ENCODE measurements at places on chromosomes 3 and 15.

DNA sequence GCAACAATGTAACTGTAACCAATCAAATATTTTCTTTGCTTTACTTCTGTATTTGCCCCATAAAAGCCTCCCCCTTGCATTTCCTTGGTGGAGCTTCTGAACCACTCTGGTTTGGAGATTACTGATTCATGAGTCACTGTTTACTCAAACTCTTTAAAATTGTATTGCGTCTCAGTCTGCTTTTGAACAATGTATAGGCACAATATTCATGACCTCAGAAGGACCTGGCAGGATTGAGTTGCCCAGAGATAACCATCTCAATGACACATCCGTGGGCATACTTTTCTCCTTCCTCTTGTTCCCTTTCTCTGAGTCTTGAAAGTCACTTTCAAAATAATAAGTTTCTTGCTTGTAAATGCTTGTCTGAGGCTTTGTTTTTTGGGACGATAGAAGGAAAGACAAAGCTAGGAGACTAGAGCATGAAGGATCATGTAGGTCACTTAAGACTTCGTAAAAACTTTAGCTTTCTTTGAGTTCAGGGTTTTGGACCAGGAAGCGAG, 57.1 kb upstream of the POU1F1 start:
- DNase-seq = no peak

DNA sequence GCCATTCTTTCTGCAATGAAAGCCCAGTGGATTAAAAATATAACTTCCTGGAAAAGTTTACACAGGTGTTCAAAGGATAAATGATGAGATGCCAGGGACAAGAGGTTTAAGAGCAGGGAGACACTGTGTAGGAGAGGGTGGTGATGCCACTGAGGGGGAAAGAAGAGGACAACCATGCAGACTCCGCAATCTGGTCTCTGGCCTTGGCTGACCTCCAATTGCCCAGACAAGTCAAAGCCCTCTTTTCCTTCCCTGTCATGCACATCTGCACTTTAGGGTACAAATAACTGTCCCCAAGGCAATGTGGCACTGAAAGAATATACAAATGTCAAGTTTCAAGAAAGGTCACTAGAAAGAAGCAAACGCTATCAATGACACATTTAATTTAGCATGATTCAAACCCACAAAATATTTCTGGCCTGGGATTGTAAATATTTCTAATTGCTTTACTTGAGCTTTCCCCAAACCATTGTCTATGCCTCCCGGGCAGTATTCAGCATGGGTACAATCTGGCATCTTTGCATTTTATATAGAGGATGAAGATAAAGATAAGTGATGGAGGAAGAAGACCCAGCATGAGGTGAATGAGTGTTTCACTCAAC, 319.4 kb downstream of the PLCL2 start:
- no peak for DNase-seq

DNA sequence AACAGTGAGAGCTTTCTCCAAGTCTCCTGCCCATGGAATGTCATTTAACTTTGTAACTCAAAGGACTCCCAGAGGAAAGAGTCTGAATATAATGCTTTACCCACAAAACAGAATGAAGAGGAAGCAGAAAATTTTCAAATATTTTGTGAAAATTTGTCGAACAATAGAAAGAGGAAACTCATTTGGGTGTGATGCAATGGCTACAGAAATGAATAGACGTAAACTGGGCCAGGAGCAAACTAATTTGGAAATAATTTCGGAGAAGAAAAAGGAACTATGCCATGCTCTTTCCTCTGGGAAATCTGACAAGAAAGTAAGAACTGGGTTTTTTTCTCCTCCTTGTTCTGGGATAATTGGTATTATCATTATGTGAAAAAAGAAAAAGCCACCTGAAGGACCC, 11.2 kb upstream of the SUMF1 start:
- DNase-seq = no peak

DNA sequence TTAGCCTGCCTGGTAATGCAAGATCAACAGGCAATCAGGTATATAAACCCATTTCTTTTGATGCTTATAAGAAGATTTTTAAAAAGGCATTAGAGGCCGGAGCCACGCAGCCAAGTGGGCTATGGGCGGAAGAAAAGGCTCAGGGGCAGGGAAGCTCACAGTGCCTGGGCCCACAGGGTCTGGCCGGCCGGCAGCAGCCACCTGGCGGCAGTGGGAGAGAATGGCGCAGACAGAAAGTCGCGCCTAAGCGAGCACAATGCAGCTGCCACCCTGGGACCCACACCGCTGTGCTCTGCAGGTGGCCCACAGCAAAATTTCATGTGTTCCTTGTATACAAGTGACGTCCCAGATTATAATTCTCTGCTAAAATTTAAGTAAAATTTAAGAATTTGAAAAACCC, 448.6 kb upstream of the RASGRP1 start:
- no peak for DNase-seq

DNA sequence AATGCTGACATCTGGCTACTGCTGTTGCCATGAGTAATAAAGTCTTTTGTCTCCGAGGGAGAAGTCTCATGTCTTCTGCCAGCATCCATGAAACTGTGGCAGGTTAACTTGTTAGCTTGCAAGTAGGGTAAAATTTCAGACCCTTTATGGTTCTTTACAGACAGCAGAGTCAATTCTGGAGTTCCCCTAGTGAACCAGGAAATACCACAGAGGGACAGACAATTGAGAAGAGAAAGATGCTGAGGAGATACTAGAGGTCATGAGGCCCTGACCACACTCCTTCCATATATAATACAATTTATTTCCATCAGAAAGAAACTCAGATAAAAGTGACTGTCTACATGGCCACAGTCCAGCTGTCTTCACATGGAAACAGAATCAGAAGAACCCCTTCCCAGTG, 38.1 kb downstream of the NMNAT3 start:
- DNase-seq = no peak

DNA sequence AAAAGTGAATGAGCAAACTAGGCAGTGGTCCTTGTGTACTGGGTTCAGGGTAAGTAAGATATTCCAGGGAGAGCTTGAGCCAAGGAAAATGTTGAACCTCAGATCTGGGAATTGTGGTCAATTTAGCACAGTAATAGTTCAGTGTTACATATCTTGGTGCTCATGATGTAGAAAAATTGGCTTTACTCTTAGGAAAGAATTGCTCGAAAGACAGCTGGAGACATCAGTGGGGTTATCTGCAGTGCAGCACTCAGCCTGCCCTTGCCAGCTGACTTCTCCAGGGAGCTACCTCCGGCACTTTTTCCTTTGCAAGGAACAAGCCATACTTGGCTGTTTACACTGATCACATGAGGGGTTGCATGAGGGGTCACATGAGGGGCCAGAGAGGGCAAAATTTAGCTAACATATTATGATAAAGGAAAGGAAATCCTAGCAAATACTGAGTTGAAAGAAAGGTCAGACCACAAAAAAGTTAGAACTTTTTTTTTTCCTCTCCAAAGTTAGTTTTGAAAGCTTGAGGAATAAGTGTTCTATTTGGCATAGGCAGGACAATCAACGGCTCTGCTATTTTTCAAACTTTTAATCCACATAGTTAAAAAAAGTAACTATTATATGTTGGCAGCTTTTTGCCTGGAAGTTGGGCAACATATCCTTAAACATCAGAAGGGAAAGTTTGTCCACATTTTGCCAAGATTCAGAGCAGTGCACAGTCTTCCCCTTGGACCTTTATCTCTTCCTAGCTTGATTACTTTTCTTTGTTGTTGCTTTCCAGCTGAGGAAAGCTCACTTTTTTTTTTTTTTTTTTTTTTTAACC, 92.4 kb downstream of the COL6A6 start:
- DNase-seq = no peak

GRCh38 chr3:61828880-61829721, 267.7 kb downstream of the PTPRG start:
- no peak for DNase-seq

DNA sequence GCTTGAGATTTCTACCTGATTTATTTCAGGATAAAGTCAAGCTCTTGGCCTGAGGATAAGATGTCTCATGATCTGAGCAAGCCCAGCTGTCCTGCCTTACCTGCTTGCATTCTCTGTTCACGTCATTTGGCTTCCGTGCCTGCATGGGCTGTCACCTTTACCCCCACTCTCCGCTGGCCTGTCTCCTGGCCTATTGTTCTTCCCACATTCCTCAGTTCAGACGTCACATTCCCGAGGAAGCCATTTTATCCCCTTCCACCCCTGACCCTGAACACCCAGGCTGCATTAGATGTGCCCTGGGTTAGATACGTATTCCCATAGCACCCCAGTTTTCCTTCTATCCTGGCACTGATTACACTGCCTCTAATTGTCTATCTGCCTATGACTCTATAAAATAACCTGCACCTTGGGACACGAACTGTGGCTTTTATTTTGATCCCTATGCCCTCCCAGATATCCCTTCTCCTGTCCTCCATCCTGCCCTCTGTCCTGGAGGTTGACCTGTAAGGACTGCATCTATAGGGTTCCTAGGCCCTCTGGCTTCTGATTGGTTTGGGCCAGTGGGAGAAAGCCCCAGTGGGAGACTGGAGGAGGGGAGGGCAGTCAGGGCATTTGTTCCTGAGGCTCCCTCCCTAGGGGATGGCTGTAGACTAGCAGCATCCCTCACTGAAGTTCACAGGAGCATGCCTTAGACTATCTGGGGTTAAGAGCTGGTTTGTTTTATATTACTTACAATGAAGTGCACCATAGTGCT, 19.2 kb upstream of the UBE2Q2 start:
- DNase-seq = no peak

- DNase-seq = no peak
These were observed 188.7 kb downstream of the THRB start for GRCh38 chr3:24305795-24306467.

DNA sequence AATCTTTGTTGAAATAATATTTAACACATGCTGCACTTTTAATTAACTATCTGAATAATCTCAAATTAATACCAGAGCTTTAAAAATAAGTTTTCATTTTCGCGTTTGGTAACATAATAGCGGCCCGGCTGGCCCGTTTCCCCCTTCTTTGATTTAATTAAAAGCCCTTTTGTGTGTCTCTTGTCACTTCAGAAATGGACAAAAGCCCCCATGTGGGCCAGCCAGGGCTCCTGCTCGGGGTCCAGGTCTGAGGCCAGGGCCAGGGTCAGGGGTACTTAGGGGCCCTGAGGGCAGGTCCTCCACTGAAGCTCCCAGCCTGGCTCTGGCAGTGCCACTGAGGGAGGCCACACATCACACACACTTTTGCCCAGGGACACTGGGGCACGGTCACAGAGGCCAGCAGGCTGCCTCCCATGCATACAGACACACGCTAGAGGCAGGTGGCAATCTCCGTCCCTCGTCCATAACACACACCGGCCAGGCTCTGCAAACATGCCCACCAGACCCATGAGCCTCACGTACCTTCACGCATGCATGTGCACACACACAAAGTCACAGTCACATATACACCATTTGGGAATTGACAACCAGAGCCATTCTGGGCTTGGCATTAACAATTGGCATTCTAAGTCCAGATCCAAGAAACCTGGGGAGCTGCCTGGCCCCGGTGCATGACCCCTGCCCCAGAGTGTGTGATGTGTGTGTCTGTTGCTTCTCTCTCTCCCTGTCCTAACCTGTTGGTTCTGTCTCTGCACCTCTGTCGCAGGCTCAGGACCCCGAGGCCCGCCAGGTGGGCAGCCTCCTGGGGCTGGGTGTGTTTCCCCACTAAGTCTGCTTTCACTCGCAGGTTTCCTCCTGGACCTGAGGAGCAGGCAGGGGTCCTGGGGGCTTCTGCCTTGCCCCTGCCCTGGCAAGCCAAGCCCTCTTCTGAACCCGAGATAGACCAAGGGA, 38.5 kb downstream of the DNAJB8 start:
- DNase-seq = no peak

DNA sequence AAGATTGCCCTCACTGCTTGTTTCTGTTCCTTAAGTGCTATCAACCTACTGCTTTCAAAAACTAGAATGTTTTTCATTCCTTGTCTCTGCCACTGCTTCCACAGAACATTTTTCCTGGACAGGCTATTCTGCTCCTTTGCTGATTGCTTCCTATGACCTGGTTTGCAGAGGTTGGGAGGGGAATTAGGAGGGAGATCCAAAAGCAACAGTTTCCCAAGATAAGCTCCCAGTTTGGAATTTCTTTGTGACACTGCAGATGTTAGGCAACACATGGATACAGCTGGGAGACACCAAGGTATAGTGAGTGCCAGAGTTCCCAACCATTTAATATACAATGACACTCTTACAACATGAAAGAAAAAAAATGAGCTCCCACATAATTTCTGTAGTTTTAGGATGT, 1036.5 kb downstream of the ROBO2 start:
- no peak for DNase-seq

DNA sequence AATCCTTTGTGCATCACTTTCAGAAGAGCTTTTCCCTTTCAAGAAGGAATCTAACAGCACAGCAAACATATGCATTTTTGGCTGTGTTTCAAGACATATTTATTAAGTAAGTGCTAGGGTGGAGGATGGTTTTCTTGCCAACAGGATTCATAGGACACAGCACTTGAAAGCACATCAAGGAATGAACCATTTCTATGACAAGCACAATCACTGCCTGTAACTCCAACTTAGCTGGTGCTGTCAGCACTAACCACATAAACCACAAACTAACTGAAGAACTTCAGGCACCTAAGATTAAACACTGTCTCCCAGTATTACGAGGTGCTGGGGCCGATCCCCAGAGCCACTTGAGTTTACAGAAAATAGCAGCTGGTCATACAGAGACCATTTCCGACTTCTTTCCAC, 35.4 kb upstream of the SPRED1 start:
- no peak for DNase-seq

- DNase-seq = no peak
These were observed 9.3 kb downstream of the NR2F2 start for GRCh38 chr15:96339619-96340347.

DNA sequence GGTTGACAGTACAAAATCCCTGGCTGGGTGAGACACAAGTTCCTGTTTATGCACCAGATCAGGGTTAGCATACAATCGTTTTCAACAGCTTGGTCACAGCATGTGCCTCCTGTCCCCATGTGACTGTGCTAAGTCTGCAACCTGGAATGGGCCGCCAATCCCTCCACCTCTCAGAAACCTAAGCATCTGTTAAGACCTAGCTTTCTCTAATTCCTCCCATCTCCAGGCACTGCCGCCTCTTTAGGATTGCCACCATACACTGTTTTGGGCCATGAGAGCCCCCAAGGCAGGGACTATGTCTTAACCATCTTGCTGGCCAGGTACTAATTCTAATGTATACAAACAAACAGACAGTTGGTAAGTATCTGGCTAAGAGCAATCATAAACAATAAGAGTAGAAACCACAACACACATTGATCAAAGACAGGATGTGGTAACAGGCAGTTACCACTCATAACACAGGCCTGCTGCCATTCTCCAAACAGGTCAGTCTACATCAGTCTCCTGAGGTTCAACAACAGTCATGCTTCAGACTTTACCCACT, 25.6 kb downstream of the SEC22C start:
- peak; percentile 41 for DNase-seq

DNA sequence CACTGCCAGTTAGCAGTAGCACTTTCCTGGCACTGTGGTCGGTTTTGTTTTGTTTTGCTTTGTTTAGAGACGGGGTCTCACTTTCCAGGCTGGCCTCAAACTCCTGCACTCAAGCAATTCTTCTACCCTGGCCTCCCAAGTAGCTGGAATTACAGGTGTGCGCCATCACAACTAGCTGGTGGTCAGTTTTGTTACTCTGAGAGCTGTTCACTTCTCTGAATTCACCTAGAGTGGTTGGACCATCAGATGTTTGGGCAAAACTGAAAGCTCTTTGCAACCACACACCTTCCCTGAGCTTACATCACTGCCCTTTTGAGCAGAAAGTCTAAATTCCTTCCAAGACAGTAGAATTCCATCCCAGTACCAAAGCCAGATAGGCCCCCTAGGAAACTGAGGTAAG, 22.6 kb downstream of the CLDN18 start:
- no peak for DNase-seq
